ENCODE measurements at places on chromosomes 13 and 19. TPM values are rescaled to one million over a fixed set of nuclear protein-coding genes. Genes with fewer than 3 reads are reported as not detected.

The TSHZ3 gene
- 4.6 TPM for total RNA-seq

The METTL21C gene
- not detected for total RNA-seq

The ZNF256 gene
- 4.3 TPM for total RNA-seq

The CEACAM20 gene
- not detected for total RNA-seq

The NUMBL gene
- total RNA-seq: 31.6 TPM

The CFAP97D2 gene
- total RNA-seq: not detected

The SPTBN4 gene
- 1.2 TPM for total RNA-seq

The ZNF546 gene
- total RNA-seq: 3.1 TPM

The KLF1 gene
- total RNA-seq: 0.12 TPM

The SHANK1 gene
- 0.68 TPM for total RNA-seq

The FUZ gene
- 19.3 TPM for total RNA-seq

The GJB6 gene
- not detected for total RNA-seq

The ANKRD24 gene
- total RNA-seq: 0.53 TPM

The RFPL4A gene
- total RNA-seq: not detected

The CYP4F11 gene
- total RNA-seq: not detected

The SOHLH2 gene
- 0.38 TPM for total RNA-seq

The KASH5 gene
- not detected for total RNA-seq

The SLC10A2 gene
- not detected for total RNA-seq

The CADM4 gene
- 1.7 TPM for total RNA-seq

The ZNF135 gene
- 3.6 TPM for total RNA-seq

The MAST3 gene
- total RNA-seq: 3.2 TPM

The FLT1 gene
- total RNA-seq: 8.9 TPM

The TSKS gene
- total RNA-seq: 0.08 TPM

The DMKN gene
- 49.4 TPM for total RNA-seq
